NCI-H774 (cell line): ENCODE measurements at places on chromosomes 3 and 15.

- no peak for DNase-seq
Measured at GRCh38 chr3:88298189-88298588, 148.4 kb downstream of the C3orf38 start.

DNA sequence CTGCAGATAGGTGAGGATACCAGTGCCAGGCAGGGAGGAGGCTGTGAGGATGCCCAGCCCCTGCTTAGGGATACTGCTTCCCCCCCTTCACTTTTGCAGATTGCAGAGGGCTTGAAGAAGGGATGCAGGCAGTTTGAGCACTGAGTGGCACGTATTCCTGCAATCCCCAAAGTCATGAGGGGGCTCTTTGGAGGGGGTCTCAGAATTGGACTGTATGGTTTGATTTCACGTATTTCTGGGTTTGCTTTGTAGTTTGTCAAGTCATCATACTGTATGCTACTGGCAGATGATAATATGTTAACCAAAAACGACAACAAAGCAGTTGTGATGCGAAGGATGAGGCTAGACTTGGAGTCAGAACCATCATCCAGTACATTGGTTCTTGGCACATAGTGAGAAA is 28.1 kb downstream of the CHST14 start:
- DNase-seq = no peak

- no peak for DNase-seq
Measured at GRCh38 chr3:66747696-66748095, 246.9 kb upstream of the LRIG1 start.

- no peak for DNase-seq
Measured at GRCh38 chr3:37136067-37136466, 38.3 kb downstream of the LRRFIP2 start.

DNA sequence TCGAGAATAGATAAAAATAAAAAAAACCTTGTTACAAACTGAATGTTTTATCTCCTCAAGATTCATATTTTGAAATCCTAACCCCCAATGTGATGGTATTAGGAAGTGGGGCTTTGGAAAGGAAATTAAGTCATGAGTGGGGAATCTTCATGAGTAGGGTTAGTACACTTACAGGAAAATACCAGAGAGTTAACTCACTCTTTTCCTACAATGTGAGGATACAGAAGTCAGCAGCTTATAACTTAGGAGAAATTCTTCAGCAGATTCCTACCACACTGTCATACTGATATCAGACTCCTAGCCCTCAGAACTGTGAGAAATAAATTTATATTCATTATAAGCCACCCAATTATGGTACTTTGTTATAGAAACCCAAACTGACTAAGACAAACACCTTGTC is 453.1 kb downstream of the GBE1 start:
- DNase-seq = no peak

- DNase-seq = no peak
Measured at GRCh38 chr3:49427586-49427985, 1.5 kb downstream of the NICN1 start.

- DNase-seq = no peak
Measured at GRCh38 chr3:143249014-143249413, 129.4 kb downstream of the CHST2 start.

GRCh38 chr15:70505411-70505919 is 257.9 kb downstream of the UACA start:
- DNase-seq = no peak

DNA sequence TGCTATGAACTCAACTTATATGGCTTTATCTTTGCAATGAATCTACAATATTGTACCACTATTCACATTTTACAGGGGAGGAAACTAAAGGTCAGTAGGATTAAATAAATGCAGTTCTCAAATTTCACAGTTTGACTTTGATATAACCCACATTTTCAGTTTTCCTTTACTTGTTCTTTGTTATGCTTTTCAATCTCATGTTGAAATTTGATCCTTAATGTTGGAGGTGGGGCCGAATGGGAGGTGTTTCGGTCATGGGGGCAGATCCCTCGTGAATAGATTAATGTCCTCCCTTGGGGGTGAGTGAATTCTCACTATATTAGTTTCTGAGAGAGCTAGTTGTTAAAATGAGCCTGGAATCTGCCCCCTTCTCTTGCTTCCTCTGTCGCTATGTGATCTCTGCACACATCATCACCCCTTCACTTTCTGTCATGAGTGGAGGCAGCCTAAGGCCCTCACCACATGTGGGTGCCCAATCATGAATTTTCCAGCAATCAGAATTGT is 44.7 kb downstream of the CD200 start:
- DNase-seq = no peak

- no peak for DNase-seq
Measured at GRCh38 chr15:92687746-92688145, 32.2 kb upstream of the FAM174B start.

GRCh38 chr15:82552861-82553260 is 12.6 kb upstream of the RPS17 start:
- no peak for DNase-seq

GRCh38 chr3:148981273-148981672 is 10.1 kb upstream of the GYG1 start:
- DNase-seq = no peak

GRCh38 chr15:99414755-99415731 is 150.7 kb upstream of the MEF2A start:
- DNase-seq = no peak

- no peak for DNase-seq
Measured at GRCh38 chr15:67472957-67473356, 48.0 kb upstream of the C15orf61 start.

GRCh38 chr3:112319516-112320276 is 13.3 kb upstream of the CD200 start:
- DNase-seq = no peak

- no peak for DNase-seq
Measured at GRCh38 chr3:8416965-8417364, 84.7 kb upstream of the LMCD1 start.

DNA sequence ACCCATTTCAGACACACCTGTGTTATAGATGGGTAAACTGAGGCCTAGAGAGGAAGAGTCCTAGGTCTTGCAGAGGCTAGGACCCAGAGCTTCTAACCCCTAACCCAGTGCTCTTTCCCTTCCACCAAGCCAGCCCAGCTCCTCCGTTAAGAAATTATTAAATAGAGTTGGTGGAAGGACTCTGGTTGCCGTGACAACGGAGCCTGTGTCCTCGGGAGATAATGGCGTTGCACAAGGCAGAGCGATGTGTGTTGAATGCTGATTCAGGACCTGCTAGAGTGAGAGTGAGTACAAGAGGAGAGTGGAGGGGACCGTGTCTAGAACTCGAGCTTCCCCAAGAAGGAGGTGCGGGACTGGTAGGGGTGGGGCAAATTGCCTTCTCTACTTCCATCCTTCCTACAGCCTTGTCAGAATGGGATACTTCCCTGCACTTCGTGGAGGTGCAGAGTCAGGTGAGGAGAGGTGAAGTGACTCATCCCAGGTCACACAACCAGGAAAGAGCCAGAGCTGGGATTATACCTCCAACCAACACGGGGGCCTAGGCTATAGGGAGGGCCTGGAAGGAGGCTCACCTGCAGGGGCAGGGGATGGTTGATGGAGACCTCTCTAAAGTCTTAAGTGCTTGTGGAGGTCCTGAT is 8.6 kb downstream of the SLC6A1 start:
- DNase-seq = no peak

- DNase-seq = no peak
Measured at GRCh38 chr15:87549296-87549695, 707.2 kb downstream of the NTRK3 start.

DNA sequence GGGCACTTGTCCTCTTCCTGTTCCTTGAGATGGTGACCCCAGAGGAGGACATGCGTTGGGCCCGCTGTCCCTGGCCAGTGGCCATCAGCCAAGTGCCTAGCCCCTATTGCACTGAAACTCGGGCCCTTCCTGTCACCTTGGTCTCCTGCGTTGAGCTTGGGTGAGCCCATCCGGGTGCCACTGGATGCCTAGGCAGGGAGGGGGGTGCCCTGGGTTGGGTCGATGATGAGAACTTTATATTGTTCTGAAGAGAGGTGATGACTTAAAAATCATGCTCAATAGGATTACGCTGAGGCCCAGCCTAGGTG is 221.8 kb downstream of the SNRPN start:
- DNase-seq = no peak

DNA sequence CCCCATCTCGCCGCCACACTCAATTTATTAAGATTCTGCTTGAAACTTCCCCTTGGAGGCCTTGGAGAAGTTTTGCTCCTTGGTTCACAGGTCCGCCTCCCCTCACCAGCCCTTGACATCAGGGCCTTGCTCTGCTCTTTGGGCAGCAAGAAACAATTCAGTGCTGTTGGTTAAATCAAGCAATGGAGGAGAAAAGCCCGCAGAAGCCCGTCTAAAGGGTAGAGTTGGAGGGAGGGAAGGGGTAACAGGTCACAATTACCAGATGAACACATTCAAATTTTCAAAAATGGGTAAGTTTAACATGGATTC is 429 bp downstream of the PARP9 start:
- no peak for DNase-seq

DNA sequence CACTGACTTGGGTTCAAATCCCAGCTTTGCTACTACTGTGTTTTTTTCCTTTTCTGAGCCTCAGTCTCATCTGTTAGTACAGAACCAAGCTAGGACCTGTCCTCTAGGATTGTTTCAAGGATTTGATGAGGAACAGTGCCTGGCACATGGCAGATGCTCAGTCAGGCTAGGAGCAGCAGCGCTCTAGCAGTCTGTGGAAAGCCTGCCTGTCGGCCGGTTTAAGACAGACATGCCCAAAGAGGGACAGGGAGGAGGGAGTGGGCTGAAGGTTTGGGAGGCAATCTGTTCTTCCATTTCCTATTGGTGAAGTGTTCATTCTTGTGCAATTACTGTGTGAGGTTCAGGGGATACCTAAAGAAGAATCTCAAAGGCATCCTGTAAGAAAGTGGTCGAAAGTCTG is 35.1 kb upstream of the RGMA start:
- DNase-seq = no peak

DNA sequence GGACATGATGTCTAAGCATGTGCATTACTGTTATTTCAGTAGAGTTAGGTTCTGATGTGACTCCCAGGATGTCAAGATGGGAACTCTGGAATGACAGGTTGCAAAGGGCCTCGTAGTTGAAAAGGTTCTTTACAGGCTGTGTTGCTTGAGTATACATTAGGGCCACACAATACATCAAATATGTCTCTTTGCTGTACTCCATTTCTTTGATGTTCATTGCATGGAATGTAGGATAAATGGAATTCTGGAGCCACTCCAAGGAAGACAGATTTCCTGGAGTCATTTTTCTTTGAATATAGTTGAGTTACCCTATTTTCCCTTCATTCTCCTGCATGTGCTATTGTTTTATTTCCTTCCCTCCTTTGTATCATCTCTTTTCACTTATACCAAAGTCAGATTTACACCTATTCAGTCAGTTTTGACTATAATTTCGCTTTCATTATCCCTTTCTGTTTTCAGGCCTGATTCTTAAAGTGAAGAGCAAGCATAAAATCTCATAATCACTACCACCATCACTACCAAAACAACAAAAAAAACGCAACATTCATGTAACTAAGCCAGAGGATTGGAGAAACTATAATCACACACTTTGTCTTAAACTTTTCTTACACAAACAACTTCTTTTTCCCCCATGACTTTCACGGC is 61.2 kb upstream of the PTX3 start:
- no peak for DNase-seq

GRCh38 chr3:108719178-108719806 is 37.9 kb downstream of the RETNLB start:
- DNase-seq = no peak

DNA sequence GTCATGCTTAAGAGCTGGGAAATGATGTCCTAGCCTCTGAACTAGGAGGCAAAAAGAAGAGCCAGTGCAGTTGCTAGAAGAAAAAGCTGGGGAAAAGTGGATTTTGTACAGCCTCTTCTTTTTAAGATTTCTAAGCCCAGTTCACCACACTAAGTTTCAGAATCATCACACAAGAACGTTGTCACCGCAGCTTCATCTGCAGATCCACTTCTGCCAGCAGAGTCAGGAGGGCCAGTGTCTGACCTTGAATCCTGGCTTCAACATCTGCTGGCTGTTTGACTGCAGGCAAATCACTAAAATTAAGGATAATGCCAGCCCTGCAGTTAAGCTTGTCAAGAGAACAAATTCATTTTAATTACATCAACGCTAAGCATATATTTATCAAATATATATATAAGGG is 36.2 kb downstream of the HDC start:
- no peak for DNase-seq

GRCh38 chr3:28575746-28576613 is 227.4 kb upstream of the AZI2 start:
- peak; percentile 33 for DNase-seq
